ENCODE measurements at places on chromosomes 7 and 10.

DNA sequence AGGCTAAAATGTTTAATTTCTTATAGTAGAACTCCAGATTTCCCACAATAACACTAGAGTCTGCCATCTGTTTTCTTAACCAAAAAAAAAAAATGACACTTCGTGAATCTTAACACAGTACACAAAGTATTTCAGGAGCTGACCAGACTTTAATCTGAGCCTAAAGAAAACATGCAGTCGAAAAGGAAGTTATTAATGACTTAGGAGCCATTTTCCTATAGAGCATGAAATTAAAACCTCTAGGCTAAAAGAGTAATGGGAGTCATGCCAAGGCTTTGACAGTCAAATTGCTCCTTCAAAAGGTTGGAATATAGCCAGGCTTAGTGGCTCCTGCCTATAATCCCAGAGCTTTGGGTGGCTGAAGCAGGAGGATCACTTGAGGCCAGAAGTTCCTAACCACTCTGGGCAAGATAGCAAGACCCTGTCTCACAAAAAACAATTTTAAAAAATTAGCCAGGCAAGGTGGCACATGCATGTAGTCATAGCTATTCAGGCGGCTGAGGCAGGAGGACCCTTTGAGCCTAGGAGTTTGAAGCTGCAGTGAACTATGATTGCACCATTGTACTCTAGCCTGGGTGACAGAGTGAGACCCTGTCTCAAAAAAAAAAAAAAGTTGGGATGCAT, 13.6 kb downstream of the MICU1 start:
- no peak for DNase-seq

- DNase-seq: no peak
These were observed 30.6 kb downstream of the FHIP2A start for GRCh38 chr10:114852197-114852596.

DNA sequence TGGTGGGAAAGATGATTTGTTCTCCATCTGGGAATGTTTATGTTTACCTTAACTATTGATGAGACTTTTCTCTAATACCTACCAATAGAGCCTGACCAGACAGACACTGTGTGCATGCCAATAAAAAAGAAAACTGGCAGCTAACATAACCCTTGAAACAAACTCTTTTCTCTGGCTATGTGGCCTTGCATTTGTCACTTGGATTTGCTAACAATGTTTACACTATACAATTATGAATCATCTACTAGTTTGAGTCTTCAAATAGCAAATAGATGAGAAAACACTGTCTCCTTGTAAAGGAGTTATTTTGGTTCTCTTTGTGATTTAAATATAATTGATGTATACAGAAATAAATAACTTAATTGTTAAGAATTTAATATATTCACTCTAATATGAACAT, 273.1 kb downstream of the SEMA3D start:
- DNase-seq: no peak

DNA sequence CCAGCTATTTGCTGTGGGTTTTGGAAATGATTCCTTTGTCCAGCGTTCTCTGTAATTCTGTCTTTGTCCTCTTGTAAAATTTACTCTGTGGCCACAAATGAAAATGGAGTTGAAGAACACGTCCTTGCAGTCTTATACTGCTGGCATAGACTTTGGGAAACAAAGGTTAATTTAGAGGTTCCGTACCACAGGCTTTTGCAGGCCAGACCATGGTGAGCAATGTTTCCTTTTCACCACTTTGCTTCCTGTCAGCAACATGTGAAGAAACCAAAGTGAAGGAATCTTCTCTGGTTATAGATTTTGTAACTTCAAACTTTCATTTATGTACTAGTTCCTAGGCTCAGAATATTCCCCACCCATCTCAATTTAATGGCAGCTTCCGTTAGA, 488.5 kb downstream of the MDFIC start:
- no peak for DNase-seq

- no peak for DNase-seq
These were observed 142.0 kb upstream of the NAMPT start for GRCh38 chr7:106426803-106427202.

GRCh38 chr7:148772297-148773089, 73.8 kb downstream of the CUL1 start:
- DNase-seq: no peak

DNA sequence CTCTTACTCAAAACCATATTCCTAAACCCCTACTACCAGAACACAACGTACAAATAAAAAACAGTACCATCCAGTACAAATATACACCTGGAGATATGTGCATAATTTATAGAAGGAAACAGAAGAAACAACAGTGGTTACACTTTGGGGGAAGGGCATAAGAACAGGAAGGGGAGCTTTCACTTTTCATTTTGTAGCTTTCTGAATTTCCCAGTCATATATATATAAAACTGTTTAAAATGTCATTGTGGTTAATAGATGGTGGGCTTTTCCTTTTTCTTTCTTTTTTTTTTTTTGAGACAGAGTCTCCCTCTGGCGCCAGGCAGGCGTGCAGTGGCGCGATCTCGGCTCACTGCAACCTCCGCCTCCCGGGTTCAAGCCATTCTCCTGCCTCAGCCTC, 47.2 kb downstream of the MALSU1 start:
- DNase-seq: no peak

GRCh38 chr7:84921154-84921553, 265.7 kb downstream of the SEMA3D start:
- DNase-seq: no peak

GRCh38 chr7:142089035-142089434, 22.5 kb upstream of the MGAM2 start:
- no peak for DNase-seq

DNA sequence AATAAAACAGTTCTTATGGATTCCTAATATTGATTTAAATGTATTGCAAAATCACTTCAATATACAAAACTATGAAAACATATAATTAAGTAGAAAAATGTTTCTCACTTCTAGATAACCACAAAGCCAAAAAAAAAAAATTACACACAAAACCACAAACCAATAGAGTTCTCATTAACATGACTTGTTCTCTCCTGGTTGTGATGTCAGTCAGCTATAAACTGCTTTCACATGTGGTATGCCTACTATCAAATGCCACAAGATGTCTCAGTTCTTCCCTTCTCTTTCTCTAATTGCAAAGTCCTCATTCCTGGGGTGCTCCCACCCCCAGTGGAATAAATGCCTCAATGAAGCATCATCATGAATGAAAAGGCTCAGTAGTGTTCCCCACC, 16.6 kb downstream of the GNAI1 start:
- DNase-seq: no peak

DNA sequence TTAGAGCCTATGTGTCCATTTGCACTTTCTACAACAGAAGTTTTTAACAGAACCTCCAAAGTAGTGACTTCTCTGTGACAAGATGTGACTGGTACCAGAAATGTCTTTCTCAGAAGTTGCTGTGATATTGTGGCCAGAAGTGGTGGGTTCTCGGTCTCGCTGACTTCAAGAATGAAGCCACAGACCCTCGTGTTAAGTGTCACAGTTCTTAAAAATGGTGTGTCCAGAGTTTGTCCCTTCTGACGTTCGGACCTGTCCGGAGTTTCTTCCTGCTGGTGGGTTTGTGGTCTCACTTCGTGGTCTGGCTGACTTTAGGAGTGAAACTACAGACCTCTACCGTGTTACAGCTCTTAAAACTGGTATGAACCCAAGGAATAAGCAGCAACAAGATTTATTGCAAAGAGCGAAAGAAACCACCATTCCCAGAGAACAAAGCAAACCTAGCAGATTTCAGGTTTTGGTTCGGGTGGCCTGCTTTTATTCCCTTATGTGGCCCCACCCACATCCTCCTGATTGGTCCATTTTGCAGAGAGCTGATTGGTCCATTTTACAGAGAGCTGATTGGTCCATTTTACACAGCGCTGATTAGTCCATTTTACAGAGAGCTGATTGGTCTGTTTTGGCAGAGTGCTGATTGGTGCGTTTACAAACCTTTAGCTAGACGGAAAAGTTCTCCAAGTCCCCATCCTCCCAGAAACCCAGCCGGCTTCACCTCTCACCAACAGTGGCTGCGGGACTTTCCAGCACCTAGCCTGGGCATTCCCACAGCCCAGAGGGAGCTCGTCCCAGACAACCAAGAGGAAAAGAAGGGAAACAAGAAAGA, 3.0 kb downstream of the ITPRID1 start:
- no peak for DNase-seq

DNA sequence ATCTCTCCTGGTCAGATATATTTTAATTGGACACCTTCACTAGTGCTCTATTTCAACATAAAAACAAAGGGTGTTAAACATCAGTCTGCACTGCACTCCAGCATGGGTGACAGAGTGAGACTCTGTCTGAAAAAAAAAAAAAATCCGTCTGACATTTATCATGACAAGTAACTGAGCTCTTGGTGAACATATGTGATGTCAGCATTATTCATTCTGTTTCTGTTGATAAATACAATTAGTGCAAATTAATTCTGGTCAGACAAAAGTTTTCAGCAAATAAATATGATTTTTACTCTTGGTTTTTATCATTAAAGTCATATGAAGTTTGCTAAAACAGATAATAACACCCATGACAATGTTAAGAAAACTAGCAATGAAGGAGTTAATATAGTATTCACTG, 692.8 kb upstream of the GRM3 start:
- no peak for DNase-seq

DNA sequence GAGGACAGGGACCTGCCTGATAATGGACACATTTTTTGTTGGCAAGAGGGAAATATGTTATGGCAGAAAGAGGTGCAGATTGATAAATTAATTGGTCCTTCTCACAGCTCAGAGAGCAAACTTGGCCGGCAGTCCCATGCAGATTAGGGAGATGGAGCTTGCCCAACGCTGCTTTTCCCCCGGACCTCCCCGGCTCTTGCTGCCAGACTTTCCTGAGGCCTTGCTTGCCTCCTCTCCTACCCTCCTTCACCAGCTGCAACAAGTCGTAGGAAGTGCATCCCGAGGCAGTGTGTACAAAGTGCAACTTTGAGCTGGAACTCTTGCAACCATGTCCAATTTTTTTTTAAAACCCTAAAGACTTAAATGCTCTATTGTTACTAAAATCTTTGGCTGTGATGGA, 215.5 kb downstream of the LRMDA start:
- DNase-seq: no peak

- DNase-seq: no peak
These were observed at the start of gene EPHA1 for GRCh38 chr7:143408686-143409561. Gene EPHA1 (minus strand): TSS chr7:143408856. CDS start chr7:143408805, 51 bp downstream.

- no peak for DNase-seq
These were observed 12.5 kb downstream of the RNF32 start for GRCh38 chr7:156652886-156653568.

DNA sequence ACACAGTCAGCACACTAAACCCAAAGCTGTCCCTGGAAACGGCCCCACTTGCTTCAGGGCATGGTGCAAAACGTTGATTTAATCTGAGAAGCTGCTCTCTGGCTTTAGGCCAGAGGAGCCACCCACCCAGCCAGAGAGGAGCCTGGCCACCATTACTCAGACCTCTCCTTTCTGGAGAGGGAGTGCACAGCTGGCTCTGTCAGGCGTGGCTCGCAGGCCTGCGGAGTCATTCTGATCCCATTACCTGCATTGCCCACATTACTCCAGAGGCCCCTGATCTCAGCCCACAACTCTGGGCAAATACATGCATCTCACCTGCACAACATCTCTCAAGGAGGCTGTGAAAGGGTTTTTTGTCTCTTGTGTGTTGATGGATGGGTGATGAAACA, 370.0 kb upstream of the IGFBP3 start:
- DNase-seq: no peak

DNA sequence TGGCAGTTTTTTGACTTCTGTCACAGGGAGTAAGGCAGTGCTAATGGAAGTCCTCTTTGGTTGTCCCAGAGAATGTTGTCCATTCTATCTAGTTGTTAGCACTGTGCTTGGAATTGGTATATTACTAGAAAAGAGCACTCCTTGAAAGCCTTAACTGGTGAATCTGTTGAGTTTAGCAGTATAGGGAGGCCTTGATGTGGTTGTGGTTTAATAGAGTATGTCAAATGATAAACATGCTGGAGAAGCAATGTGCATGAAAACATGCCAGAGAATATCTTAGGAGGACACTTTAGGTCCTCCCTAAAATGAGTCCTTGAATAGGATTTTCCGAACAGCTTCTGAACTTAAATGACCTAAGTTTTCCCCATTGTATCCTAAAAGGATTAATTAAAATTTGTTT, 98.6 kb downstream of the BTRC start:
- no peak for DNase-seq

GRCh38 chr7:22726345-22726906, 574 bp upstream of the IL6 start:
- no peak for DNase-seq

DNA sequence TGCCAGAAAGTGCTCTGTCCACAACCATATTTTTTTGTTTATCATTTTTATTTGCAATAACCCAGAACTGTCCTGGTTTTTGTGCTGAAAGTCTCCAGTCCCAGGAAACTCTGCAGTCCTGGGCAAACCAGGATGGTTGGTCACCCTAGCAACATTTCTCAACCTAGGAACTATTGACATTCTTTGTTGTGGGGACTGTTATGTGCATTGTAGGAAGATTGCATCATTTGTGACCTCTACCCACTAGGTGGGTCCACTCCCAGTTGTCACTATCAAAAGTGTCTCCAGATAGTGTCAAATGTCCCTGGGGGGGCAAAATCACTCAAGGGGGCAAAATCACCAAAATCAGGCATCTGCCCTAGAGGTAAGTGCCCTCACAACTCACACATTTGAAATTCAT, 14.0 kb upstream of the SRI start:
- no peak for DNase-seq

GRCh38 chr7:28219793-28220192, 39.2 kb upstream of the JAZF1 start:
- no peak for DNase-seq

DNA sequence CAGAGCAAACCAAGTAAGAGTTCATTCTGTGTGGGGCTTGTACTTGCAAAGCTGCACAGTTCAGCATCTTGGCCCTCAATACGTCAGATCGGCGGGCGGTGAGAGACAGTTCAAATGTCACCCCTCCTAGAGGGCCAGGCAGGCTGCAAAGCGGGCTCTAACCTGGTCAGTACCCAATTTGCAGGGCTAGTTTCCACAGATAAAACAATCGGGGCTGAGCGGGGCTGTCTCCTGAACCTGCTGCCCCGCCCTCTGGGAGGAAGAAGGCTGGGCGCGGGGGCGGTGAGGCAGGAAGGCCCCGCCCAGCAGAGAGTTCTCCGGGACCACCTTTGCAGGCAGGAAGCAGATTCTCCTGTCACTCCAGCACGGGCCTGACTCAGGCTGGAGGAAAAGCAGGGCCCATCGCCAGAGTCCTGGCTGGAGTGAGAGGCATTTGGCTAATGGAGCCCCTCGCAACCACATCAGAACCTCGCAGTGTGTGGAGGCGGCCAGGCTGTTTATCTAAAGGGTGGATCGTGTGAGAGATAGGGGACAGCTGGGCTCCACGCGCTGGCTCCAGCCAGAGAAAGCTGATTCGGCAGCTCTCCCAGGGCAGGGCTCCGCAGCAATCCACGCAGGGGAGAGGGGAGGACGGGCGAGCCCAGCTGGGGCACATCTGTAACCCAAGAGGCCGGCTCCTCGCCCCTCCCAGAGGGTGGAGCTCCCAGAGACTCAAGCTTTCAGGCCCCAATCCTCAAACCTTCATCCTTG, 83.1 kb downstream of the SH3PXD2A start:
- no peak for DNase-seq

Measured in SIG-M5 (cell line).